ENCODE measurements at places on chromosomes 16 and 17. TPM values are rescaled to one million over a fixed set of nuclear protein-coding genes. Genes with fewer than 3 reads are reported as not detected.

The POLG2 gene
- 35.5 TPM for total RNA-seq

The TMC8 gene
- total RNA-seq: 1.9 TPM

The DNAJA3 gene
- total RNA-seq: 60.5 TPM

The TRIM72 gene
- 1.3 TPM for total RNA-seq

The ITGB3 gene
- total RNA-seq: not detected

The AARSD1 gene
- total RNA-seq: 65.1 TPM

DNA sequence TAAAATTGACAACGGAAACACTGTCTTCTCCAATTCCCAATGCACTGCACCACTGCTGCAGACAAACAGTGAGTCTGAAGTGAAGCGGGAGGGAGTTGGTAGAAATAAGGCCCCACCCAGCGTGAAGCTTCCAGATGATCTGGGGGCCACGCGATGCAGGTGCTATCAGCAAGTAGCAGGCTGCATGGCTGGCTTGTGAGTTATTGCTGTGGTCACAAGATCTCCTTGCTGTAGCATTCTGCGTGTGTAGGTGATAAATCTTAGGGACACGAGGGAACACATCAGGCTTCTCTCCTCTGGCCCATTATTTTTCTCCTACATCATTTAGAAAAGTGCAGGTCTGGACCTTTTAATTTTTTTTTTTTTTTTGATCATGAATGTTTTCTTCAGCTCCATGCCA is 407.6 kb downstream of the TMEM114 start:
- H3K4me3 ChIP-seq: no peak overlapping the region
- no peaks in the 10 kb centered on the region for H3K27me3 ChIP-seq
- no peaks in the 10 kb centered on the region for H3K4me1 ChIP-seq
- no peak for DNase-seq

DNA sequence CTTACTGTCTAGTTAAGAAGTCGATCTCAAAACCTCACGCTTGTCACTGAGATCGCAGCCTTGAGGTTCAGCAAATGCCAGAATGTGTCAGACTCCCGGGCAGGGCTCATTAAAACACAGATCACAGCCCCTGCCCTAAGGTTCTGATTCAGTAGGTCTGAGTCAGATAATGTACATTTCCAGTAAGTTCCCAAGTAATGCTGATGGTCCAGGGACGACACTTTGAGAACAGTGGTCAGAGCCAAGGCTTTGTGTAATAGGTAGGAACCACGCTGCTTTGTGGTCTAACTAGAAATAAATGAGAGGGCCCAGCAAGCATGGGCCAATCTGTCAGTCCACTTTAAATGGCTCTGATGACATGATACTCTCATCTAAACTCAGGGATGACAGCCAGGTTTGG is 228.6 kb downstream of the ZFHX3 start:
- H3K27ac ChIP-seq: no peak overlapping the region
- H3K4me3 ChIP-seq: no peak overlapping the region
- no peaks in the 10 kb centered on the region for H3K4me1 ChIP-seq
- no peaks in the 10 kb centered on the region for H3K36me3 ChIP-seq
- DNase-seq: no peak

- no peaks in the 10 kb centered on the region for H3K4me1 ChIP-seq
- no peaks in the 10 kb centered on the region for H3K27me3 ChIP-seq
- no peak overlapping the region for H3K27ac ChIP-seq
- no peak overlapping the region for H3K4me3 ChIP-seq
Measured at GRCh38 chr17:69404399-69404798, 10.1 kb upstream of the MAP2K6 start.

- H3K27me3 ChIP-seq: no peaks in the 10 kb centered on the region
- no peaks in the 10 kb centered on the region for H3K36me3 ChIP-seq
- 0 out of 2 replicates have a peak overlapping the region, but pooled peaks have one; percentile 24 for H3K4me3 ChIP-seq
- no peak overlapping the region for H3K27ac ChIP-seq
- peaks cover 2% of the 10 kb centered on the region for H3K4me1 ChIP-seq
Measured at GRCh38 chr17:43791589-43791988, 11.4 kb downstream of the CFAP97D1 start.

- H3K27me3 ChIP-seq: no peaks in the 10 kb centered on the region
- H3K4me1 ChIP-seq: peaks cover 9% of the 10 kb centered on the region
- no peak overlapping the region for H3K4me3 ChIP-seq
- DNase-seq: no peak
- peak overlapping the region; percentile 18 for H3K27ac ChIP-seq
Measured at GRCh38 chr16:22358000-22358399, 16.4 kb downstream of the CDR2 start.

DNA sequence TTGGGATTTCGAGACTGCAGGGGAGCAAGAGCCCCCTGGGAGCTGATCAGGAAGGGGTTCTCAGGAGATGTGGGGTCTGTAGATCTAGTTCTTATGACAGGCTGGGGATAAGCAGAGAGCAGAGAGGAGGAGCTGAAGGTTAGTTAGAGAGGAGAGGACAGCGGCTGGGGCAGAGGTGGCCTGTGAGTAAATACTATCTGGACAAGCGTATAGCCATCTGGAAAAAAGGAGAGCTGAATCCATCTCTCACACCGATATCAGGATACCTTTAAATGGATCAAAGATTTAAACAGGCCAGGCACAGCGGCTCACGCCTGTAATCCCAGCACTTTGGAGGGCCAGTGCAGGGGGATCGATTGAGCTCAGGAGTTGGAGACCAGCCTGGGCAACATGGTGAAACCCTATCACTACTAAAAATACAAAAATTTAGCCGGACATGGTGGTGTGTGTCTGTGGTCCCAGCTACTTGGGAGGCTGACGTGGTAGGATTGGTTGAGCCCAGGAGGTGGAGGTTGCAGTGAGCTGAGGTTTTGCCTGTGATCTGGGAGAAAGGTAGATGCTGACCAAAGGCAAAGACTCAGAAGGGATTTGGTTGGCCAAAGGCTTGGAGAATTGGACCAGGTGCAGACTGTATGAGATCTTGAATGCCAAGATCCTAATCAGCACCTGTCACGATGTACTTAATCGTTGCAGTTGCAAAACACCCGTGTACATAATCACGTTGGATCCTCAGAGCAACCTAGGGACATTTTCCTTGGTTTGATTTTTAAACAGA is 18.9 kb upstream of the SLC25A19 start:
- no peak overlapping the region for H3K4me3 ChIP-seq
- no peaks in the 10 kb centered on the region for H3K4me1 ChIP-seq
- DNase-seq: no peak
- H3K27me3 ChIP-seq: no peaks in the 10 kb centered on the region
- H3K36me3 ChIP-seq: no peaks in the 10 kb centered on the region

GRCh38 chr16:84115919-84116719 is 623 bp downstream of the MBTPS1 start:
- peak overlapping the region; percentile 90 for H3K4me3 ChIP-seq
- no peaks in the 10 kb centered on the region for H3K4me1 ChIP-seq
- no peaks in the 10 kb centered on the region for H3K36me3 ChIP-seq
- peak overlapping the region; percentile 56 for H3K27ac ChIP-seq
- H3K27me3 ChIP-seq: no peaks in the 10 kb centered on the region

DNA sequence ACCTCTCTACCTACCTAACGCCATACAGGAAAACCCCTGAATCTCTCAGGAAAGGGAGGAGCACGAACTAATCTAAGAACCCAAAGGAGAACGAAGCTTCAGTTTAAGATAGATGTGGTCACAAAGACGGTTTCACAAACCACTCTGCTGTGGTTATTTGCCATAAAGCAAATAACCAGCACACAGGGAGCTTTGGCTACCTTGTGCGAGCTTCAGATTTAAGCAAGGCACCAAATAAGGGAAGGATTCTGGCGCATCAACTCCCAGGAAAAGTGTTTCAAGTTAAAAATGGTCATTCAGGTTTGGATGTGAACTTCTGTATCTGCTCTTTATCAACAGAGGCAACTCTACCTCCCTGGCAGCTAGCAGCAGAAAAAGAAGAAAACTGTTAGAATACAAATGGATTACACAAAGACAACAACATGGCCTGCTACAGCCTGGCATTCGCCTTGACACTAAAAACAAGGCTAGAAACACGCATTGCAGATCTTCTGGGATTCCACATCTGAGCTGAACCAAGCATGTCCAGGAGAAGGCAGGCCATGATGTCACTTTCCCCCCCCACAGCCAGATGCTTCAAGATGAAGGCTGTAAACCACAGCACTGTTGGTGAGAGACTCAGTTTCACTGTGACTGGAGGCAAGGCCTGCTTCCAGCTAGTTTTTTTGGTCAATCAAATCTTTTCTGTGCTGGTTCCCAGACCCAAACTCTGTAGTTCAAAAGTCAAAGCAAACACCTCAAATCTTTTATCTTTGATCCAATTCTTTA is 43.6 kb downstream of the SMG6 start:
- no peaks in the 10 kb centered on the region for H3K4me1 ChIP-seq
- no peak for DNase-seq
- peaks cover 29% of the 10 kb centered on the region for H3K36me3 ChIP-seq
- H3K4me3 ChIP-seq: no peak overlapping the region
- H3K27me3 ChIP-seq: no peaks in the 10 kb centered on the region

GRCh38 chr17:72183194-72183685 is 62.4 kb downstream of the SOX9 start:
- DNase-seq: no peak
- peak overlapping the region; percentile 39 for H3K4me3 ChIP-seq
- peaks cover 4% of the 10 kb centered on the region for H3K4me1 ChIP-seq
- no peaks in the 10 kb centered on the region for H3K27me3 ChIP-seq

DNA sequence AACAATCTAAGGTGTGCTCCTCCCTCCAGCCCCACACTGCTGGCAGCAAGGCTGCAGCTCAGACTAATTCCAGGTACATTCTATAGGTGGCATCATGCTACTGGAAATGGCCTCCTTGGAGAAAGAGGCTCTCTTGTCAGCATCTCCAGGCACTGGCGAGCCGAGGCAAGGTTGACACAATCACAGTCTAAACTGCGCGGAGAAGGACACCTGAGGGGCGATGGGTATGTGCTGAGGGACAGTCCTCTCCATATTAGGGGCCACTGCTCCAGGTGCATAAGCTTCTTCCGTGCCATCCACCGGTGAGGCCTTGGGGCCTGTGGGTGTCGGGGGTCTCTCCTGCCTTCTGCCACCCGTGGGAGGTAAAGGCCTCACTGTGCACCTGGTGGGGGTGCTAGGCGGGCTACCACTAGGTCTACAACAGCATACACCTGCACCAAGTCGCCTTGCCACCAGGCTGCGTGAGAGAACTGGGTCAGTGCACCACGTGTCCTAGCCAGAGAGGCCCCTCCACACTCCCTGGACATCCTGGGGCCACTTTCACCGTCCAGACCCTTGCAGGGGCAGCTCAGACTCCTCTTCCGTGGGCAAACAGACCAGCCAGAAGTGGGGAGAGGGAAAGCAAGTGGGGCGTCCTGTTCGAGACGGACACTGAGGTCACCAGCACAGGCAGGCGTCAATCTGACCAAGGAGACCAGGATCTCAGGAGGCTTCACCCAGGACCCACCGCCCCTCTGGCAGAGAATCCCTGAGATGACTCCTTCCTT is 12.1 kb upstream of the CBX8 start:
- H3K27me3 ChIP-seq: peaks cover 79% of the 10 kb centered on the region
- no peaks in the 10 kb centered on the region for H3K4me1 ChIP-seq
- H3K36me3 ChIP-seq: no peaks in the 10 kb centered on the region
- H3K4me3 ChIP-seq: peak overlapping the region; percentile 76
- peak; percentile 85 for DNase-seq
- H3K27ac ChIP-seq: no peak overlapping the region

- no peaks in the 10 kb centered on the region for H3K36me3 ChIP-seq
- H3K27me3 ChIP-seq: no peaks in the 10 kb centered on the region
- DNase-seq: no peak
- no peaks in the 10 kb centered on the region for H3K4me1 ChIP-seq
- H3K4me3 ChIP-seq: no peak overlapping the region
Measured at GRCh38 chr17:74231928-74232907, 18.8 kb downstream of the TTYH2 start.

DNA sequence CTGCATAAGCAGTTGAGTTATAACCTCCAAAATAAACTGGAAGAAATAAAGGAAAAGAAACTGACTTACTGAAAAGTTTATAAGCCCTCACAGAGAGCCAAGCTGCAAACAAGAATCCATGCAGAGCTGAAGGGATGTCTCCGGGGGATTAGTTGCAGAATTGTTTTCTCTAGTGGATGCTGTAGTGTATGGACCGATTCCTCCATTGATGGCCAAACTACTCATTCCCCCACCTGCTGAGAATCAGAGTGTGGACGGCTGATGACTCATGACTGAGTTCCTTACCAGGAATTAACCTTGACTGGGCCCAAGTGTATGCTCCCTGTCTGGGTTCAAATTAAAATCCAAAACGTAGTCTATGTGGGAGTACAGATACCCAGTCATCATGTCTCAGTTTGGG is 93.9 kb upstream of the CDH8 start:
- no peak overlapping the region for H3K4me3 ChIP-seq
- H3K27ac ChIP-seq: no peak overlapping the region
- H3K27me3 ChIP-seq: no peaks in the 10 kb centered on the region
- no peak for DNase-seq

- peak within 1 kb of the TSS; percentile 83 for H3K4me3 ChIP-seq
- DNase-seq: peak; percentile 75
- H3K27me3 ChIP-seq: peaks cover 3% of the 10 kb centered on the region
Measured at GRCh38 chr16:47143677-47144558, at the start of gene NETO2. NETO2 (minus strand) TSS chr16:47143945; CDS start chr16:47143612, 333 bp downstream.

DNA sequence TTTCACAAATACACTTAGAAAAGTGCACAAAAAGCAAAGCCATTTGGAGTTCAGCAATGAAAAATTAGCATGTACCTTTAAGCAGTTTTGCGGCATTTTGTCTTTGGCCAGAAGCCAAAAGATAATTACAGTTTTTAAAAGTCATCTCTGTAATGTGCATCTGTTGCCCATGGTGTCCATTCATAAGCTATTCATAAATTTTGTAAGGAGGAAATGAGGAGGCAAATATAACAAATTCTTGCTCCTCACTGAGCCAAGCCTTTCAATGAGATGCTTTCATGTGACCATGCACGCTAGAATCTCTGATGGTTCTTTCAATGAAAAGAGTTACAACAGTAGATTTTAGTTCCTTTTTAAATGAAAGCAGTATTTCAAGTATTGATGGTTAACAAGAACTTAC is 247.1 kb upstream of the MON1B start:
- no peaks in the 10 kb centered on the region for H3K4me1 ChIP-seq
- no peaks in the 10 kb centered on the region for H3K36me3 ChIP-seq
- H3K27me3 ChIP-seq: no peaks in the 10 kb centered on the region
- H3K27ac ChIP-seq: no peak overlapping the region
- DNase-seq: no peak

GRCh38 chr17:64214950-64215349 is 48.1 kb downstream of the TEX2 start:
- H3K27me3 ChIP-seq: no peaks in the 10 kb centered on the region
- H3K27ac ChIP-seq: no peak overlapping the region
- peaks cover 17% of the 10 kb centered on the region for H3K36me3 ChIP-seq
- peaks cover 4% of the 10 kb centered on the region for H3K4me1 ChIP-seq
- no peak overlapping the region for H3K4me3 ChIP-seq

All from H9 (cell line).